ENCODE measurements at places on chromosomes 3 and 15.

GRCh38 chr15:59739557-59740186, 50.6 kb upstream of the BNIP2 start:
- no peak for DNase-seq

DNA sequence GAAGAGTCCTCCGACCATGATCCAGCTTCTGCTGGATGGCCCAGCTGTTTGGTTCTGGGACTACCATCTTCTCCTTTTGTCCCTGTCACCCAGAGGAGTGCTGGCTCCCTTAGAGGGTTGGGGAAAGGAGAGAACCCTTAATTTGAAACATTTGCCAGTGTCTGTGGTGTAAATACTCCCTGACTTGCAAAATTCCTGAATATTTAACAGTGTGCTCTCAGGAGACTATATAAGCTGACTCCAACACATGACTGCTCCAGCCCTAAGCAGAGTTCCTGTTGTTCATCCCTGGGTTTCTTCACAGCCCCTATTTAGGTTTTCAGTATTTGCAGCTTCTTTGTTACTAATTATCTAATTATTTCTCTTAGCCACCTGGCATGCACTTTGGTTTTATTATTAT, 133.1 kb downstream of the CPNE4 start:
- DNase-seq, result no peak

- no peak for DNase-seq
Observed at GRCh38 chr15:77208241-77208640, 137.3 kb upstream of the TSPAN3 start.

DNA sequence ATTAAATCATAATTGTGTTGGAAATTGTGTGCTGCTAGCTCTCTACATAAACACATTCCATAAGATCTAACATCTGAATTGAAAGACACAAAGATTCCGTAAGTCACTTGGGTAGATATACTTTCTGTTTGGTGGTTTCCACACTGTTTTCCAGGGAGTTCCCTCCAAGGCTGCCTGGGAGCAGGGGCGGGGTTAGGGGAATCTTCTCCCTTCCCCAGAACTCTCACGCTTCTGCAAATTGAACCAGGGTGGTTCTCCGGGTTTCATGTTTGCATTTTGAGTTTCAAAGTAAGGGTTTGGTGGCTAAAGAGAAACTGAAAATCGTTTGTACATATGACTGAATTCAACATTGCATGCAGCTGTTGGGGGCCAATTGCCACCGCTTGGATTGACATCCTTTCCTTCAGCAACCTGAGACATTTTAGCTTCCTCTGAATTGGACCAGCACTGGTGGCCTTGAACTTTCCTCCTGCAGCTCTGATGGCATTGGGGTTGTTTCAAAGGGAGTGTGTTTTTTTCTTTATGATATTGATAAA, 192.7 kb upstream of the FEZF2 start:
- DNase-seq, result no peak

DNA sequence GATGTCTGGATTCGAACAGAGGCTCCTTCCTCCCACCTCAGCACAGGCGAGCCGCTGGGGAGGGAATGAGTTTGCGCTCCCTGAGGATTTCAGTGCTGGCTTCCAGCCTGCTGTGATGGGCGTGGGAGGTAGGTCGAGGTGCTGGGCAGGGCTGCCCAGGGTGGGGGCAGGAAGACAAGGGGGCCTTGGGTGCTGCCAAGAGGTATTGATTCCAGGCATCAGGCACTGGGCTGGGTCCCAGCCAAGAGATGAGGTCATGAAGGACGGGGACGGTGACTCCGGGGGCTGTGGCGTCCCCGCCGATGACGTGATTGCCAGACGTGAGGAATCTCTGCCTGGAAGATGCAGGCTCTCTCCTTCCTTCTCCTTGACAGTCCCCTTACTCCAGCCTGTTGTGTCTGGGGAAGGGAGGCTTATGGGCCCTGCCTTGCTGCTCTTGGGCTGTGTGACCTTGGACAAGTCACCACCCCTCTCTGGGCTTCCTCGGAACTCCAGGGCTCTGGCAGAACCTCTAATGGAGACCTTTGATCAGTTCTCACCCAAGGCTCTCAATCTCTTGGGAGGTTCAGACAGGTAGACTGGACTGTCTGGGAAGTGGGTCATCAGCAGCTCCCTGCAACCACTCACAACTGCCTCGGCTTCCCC, 116.8 kb downstream of the FBLN2 start:
- DNase-seq, result no peak

DNA sequence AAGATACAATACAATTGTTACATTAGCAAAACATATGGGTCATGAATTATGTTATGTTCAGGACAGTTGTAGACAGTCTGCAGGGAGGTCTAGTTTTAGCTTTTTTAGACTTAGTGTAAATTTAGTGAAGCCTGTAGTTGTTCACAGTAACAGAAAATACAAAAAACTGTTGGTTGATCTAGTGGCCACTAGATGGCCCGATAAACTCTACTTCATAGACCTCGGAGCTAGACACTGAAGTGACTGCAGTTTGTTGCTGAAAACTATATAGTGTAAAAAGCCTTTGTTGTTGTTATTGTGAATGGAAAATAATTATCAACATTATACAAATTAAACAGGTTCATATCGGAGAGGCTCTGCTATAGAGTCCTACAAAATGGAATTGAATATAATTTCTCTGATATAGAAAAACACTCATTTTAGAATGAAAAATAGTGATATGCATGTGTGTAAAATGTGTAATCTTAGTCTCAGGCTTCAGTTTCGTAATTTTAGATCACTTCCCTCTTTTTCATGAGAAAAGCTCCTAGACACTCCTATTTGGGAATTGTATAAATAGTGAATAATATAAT, 18.3 kb downstream of the MAGEL2 start:
- peak; percentile 20 for DNase-seq

DNA sequence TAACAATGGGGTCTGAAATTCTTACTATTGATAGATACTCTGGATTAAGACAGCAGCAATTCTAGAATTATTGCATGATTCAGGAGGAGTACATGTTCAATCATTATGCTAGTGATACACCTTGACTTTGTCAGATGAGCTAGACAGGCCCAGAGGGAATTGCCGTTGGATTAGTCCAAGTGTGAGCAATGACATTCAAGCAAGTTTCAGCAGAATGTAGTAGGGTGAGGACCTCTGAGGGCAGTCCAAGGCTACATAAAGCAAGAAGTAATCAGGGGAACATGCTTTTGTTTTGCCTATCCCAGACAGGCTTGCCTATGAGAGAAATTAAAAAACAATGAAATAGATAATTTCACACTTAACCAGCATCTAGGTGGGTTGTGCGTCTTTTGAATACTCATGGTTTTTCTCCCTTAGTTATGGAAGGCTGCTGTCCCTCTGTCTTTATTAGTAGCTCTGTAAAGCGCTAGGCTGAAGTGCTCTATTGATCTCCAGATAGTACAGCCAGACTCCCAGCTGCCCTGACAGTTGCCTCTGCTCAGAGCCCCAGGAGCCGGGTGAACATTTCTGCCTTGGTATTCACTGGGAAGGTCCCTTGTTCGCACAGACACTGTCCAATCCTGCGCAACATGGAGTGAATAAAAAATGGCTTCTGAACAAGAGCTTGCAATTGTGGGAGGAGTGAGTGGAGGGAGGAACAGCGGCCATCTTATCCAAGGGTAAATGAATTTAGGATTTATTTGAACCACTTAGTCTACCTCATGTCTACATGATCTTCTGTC, 316.6 kb upstream of the ONECUT1 start:
- DNase-seq, result no peak

DNA sequence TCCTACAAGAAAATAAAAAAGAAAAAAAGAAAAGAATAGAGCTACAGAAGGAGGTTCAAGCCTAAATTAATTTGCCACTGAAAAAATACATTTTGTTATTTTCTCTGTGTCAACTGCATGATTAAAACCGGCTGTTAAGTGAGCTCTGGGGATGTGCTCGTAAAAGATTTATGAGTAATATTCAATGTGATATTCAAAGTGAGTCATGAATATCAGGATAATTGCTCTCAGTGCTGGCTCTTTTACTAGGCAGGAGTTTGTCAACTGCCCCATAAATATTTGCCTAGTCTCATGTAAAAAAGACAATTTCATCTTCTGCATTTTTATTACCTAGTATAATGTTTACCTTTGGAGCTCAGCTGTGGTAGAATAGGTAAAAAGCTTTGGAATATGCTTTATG, 78.9 kb downstream of the CDIN1 start:
- no peak for DNase-seq

DNA sequence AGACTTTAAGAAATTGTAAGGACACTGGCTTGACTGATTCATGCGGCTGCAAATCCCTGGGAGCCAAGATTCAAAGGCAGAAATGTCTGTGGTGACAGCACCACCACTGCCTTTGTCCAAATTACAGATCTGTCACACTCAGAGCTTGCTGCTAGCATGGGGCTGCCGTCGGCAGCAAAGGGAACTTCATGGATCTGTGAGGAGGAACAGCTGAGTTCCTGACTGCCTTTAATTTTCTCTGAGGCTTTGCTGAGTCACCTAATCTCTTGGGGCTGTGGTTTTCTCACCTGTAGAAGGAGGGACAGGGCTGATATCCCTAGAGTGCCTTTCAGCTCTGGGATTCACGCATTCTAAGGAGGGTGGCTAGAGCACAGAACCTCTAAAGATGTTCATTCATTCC, 4.1 kb upstream of the PAK6 start:
- DNase-seq, result no peak

DNA sequence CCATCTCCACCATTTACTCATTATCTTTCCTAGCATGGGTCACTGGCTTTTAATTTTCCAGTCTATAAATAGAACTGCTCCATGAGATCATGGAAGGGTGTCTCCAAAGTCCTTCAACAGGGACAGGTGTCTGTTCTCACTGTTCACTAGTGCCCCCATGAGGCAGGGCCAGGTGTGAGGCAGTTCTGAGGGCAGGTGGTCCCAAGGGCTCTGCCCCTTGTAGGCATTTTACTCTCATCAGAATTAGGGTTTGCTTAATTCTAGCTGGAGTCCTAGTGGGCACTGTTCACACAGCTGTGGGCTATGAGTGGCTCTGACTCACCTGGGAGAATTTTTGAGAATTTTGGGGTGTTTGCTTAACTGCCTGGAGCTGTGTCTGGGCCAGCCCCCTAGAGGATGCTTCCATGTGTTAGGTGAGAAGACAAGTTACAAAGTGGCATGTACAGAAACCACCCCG, 248.0 kb upstream of the LYSMD4 start:
- DNase-seq, result no peak

DNA sequence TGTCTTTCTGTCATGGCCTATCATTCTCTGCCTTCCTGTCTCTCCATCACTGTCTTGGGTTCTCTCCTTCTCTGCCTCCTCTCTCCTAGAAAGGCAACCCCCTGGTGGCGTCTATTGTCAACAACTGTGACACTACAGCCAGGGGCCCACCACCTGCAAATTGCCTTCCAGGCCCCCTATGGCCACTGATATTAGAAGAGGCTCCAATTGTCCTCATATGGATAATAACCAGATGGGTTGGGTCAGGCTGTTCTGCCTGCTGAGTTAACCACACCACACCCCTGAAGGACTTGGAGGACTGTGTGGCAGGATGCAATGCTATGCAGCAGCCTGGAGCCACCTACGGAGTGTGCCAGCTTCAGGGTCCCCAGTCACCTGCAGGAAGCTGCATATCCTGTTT, 665.0 kb downstream of the NTRK3 start:
- no peak for DNase-seq

- no peak for DNase-seq
Observed at GRCh38 chr15:57228395-57228794, 147.9 kb upstream of the CGNL1 start.

DNA sequence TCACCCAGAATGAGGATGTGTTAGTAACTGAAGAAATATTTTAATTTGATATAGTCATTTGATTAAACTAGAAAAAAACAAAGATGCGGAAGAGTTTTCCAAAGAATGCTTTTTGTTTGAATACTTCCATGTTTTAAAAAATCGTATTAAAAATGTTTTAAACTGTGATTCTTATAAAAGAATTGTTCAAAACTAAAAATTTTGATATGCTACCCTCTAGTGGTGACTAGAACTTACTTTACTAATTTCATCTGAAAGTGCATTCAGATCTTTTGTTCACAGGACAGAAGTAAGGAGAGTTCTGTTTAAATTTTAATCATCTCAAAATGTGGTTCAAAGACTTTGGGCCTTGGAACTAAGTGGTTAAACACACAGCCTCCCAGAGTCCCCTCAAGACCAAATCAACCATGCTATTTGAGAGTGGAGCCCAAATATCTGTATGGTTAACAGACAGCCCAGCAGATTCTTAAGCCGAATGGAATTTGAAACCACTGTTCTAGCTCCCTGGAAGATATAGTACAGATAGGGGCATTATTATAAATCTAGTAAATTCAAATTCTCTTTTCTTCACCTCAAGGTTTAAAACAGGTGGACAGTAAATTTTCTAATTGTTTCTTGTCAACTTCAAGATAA, 45.2 kb upstream of the SYNPR start:
- no peak for DNase-seq

- DNase-seq, result no peak
Observed at GRCh38 chr15:55383687-55384086, 24.5 kb downstream of the CCPG1 start.

GRCh38 chr3:190345878-190346277, 23.6 kb upstream of the CLDN1 start:
- DNase-seq, result no peak

DNA sequence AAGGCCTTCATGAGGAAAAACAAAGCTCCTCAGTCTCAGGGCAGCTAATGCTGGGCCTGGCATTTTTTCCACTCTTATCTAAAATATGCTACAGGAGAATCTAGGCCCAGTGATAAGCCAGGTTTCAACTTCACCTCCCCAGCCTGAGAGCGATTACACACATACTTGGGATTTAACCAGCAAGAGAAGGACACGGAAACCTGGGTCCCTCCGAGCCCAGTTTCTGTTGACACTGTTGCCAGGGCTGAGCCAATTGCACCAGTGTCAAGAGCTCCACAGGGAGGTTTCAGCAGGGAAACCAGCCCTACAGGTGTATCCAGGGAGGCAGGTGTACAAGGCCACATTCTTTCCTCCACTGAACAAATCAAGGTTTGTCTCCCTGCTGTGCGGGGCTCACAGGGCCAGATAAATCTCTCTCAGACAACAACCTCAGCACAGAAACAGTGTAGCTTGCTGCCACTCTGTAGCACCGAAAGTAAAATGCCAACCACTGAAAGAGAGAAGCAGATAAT, 85.4 kb downstream of the MAGI1 start:
- DNase-seq, result no peak

DNA sequence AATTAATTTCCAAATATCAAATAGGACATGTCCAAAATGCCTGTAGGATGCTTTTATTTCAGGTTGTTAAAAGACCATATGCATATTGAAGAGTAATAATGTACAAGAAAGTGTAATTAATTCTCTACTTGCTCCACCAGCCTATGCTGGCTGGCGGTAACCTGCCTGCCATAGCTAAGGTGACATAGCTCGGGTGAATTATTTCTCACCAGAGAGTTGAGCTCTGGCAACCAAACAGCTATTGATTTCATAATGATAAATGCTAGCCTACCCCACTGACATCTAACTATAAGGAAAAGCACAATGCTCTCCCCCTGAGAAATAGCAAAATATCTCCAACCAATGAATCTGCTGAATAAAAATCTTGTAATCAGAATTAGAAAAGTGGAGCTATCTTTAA, 48.9 kb downstream of the GADL1 start:
- DNase-seq, result no peak

GRCh38 chr3:128551867-128552266, 58.9 kb upstream of the GATA2 start:
- no peak for DNase-seq

GRCh38 chr15:56906766-56907165, 11.7 kb upstream of the TCF12 start:
- DNase-seq, result no peak

- DNase-seq, result no peak
Observed at GRCh38 chr15:100901296-100901695, 17.9 kb upstream of the LRRK1 start.

Measured in globus pallidus (tissue), 1 donor.